Right lobe of liver (tissue), 6 donors: ENCODE measurements at places on chromosomes 2 and 18. TPM values are rescaled to one million over a fixed set of nuclear protein-coding genes. Genes with fewer than 3 reads are reported as not detected.
A peak's percentile ranks its signal among the peaks of the same experiment; 100 is the strongest.

GRCh38 chr2:207160115-207160514 lies 5.6 kb downstream of the KLF7 start:
- DNase-seq, result no peak

GALNT1 gene
- 45.6 TPM for total RNA-seq

DNA sequence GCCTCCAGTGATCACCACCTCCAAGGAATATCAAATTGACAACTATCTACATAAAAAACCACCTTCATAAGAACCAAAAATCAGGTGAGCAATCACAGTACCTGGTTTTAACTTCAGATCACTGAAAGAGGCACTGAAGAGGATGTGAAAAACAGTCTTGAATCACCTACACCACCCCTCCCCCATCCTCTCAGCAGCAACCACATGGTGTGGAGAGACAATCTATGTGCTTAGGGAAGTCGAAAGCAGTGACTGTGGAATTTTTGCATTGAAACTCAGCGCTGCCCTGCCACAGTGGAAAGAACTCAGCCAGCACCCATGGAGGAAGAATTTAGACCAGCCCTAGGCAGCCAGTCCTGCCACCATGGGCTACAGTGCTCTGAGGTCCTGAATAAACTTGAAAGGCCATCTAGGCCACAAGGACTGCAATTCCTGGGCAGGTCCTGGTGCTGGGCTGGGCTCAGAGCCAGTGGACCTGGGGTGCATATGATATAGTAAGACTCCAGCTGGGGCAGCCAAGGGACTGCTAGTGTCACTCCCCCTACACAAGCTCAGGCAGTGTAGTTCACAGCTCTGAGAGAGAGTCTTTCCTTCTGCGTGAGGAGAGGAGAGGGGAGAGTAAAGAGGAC lies 75.6 kb downstream of the ATL2 start:
- no peak for DNase-seq

DNA sequence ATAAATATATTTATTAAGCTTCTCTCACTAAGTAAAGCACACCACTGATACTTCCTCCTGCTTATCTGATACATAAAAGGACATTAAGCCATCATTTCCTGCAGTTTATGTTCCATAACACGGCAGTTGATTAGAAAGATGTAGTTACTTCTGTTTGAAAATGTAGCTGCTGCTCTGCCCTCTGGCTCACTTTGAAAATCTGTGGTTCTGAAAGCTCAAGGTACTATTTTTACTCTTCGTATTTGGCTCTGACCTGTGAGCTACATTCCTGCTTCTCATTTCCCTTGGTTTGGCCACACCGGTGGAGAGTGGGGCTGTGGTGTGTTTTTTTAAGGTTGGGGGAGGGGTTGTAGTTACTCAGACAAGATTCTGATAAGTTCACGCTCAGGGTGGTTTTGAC lies 12.8 kb upstream of the TTN start:
- DNase-seq, result no peak

GRCh38 chr2:64888591-64889309 lies 100.4 kb upstream of the SLC1A4 start:
- DNase-seq, result no peak

GRCh38 chr2:269356-270030 lies 4.7 kb downstream of the ACP1 start:
- DNase-seq, result no peak

- no peak for DNase-seq
Measured at GRCh38 chr2:26347286-26347865, 787 bp upstream of the ADGRF3 start.

GRCh38 chr18:60987963-60988362 lies 345.3 kb upstream of the CDH20 start:
- DNase-seq, result no peak

VWC2L gene
- total RNA-seq, result not detected

- no peak for DNase-seq
Measured at GRCh38 chr2:160657196-160657595, 163.6 kb upstream of the RBMS1 start.

DNA sequence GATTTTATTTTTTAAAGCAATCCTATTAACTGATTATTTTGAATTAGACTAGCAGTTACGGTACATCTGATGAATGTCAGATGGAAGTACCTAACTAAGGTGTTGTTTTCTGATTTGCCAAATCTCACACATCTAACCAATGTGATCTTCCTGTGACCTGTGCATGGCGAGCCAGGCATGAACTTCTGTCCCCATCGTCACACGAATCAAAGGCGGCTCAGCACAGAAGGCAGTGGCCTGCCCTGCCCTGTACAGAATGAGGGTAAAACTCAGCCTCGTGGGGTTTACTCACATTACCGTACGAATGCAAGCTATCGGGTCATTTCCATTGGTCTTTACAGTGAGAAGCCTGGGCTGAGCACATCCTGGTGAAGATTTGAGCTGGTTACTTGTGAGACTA lies 87.3 kb downstream of the WDSUB1 start:
- DNase-seq, result no peak

- no peak for DNase-seq
Measured at GRCh38 chr2:215548714-215549113, 112.8 kb upstream of the FN1 start.

- no peak for DNase-seq
Measured at GRCh38 chr2:216925636-216926366, 65.9 kb upstream of the TNP1 start.

MTIF2 gene
- total RNA-seq, result 27.3 TPM

DNA sequence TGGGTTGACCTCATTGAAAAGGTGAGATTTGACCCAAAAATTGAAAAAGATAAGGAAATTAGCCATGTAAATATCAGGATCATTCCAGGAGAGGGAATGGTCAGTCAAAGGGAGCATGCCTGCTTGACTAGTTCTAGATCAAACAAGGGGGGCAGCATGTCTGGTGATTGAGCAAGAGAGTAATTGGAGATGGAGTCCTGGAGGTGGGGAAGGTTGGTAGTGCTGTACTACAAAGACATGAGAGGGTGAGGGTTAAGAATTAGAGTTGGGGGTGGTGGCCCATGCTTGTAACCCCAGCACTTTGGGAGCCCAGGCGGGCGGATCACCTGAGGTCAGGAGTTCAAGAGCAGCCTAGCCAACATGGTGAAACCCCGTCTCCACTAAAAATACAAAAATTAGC lies 2.0 kb downstream of the MRPL30 start:
- no peak for DNase-seq

DNA sequence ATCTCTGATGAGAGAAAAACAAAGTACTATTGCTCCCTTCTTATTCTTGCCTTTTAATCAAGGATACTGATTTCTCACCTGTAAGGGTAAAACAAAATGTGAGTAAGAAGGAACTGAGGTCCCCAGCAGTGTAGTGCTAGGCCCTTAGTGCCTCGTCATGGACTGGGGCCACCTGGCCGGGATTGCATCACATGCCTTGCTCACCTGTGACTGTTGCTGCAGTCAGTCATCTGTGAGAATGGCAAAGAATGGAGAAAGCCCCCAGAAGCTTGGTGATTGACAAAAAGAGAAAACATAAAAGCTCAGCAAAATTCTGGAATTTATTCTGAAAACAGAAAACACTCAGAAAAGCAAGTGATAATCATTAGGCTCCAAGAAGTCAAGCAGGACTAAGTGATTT lies 63.4 kb downstream of the SPATS2L start:
- peak; percentile 61 for DNase-seq

DNA sequence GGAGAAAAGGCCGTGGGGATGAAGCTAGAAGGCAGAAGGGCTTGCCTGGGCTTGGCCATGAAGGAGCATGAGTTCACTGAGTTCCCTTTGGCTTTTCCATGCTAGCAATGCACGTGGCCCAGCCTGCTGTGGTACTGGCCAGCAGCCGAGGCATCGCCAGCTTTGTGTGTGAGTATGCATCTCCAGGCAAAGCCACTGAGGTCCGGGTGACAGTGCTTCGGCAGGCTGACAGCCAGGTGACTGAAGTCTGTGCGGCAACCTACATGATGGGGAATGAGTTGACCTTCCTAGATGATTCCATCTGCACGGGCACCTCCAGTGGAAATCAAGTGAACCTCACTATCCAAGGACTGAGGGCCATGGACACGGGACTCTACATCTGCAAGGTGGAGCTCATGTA lies 2.9 kb downstream of the CTLA4 start:
- DNase-seq, result no peak

TUBA4B gene
- 2.0 TPM for total RNA-seq

CHMP3 gene
- 20.4 TPM for total RNA-seq

DNA sequence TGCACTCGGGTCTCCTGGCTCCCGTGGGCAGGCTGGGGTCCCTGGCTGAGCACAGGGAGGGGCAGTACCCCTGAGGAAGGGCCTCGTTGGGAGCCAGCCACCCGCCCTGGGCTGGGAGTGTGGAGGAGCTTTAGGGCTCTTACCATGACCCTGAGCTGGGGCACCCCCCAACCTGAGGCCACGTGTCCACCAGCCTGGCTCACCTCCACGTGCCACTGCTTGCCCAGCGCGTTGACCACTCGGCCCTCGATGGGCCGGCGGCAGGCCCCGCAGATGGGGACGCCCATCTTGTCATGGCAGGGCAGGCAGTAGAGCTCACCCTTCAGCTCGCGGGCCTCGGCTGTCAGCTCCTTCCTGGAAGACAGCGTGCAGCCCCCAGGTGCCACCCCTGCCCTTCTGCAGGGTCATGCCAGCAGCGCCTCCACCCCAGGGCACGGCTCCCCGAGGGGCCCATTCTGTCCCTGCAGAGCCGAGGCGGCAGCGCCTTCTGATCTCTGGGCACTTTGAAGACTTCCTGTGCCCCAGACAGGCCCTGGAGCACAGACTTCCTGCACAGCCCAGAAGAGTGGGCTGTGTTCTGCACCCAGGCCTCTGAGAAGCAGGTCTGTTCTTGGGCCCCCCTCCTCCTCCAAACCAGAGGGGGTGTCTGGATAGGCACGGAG lies 4.0 kb upstream of the GPR17 start:
- no peak for DNase-seq

DTNA gene
- total RNA-seq, result 0.90 TPM

CAVIN2 gene
- 8.5 TPM for total RNA-seq

COL3A1 gene
- 97.0 TPM for total RNA-seq

- no peak for DNase-seq
Measured at GRCh38 chr2:215854008-215854407, 159.3 kb downstream of the MREG start.

GRCh38 chr18:68482815-68483214 lies 232.1 kb downstream of the TMX3 start:
- DNase-seq, result no peak

CDH2 gene
- 32.3 TPM for total RNA-seq

GRCh38 chr18:51195086-51195450 lies 2.4 kb downstream of the MEX3C start:
- DNase-seq, result no peak

DNA sequence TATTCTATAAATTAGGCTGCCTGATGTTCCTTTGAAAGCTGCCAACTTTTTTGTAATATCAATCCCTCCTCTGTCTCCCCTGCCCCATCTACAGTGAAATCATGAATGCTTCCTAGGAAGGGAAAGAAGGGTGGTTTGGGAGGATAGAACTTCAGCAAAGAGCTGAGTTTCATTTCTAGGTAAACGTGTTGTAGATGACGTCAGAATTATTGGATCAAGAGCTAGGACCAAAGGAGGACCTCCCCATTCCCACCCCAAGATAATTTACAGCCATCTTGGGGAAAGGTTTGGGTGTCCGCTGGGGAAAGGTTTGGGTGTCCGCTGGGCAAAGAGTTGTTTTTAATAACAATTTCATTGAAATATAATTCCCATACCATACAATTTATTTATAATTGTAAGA lies 11.2 kb upstream of the ANKRD53 start:
- no peak for DNase-seq

- peak; percentile 69 for DNase-seq
Measured at GRCh38 chr2:70789304-70790135, 923 bp downstream of the FIGLA start.

GRCh38 chr2:38706846-38707345 lies 41.0 kb downstream of the GALM start:
- DNase-seq, result no peak
